ENCODE measurements at places on chromosomes 13 and 19.

DNA sequence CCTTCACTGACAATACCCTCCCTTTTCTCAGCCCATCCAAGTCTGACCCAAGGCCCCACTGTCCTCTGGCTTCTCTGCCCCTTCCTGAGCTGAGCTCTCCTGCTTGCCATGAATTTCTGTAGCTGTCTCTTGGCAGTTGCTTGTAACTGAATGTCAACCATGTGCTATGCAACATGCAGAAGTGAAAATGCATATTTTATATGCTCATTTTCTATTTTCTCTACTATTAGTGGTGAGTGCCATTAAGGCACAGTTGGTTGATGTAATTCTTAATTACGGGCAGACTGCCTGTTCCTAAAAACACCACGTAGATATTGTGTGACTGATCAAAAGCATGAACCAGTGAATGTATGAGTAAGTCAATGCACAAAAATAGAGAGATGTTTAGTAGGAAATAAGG is 29.6 kb downstream of the TNFSF11 start:
- DNase-seq, result no peak

- DNase-seq, result peak; percentile 98
Observed at GRCh38 chr19:35557539-35558399, 5.7 kb downstream of the ATP4A start.

DNA sequence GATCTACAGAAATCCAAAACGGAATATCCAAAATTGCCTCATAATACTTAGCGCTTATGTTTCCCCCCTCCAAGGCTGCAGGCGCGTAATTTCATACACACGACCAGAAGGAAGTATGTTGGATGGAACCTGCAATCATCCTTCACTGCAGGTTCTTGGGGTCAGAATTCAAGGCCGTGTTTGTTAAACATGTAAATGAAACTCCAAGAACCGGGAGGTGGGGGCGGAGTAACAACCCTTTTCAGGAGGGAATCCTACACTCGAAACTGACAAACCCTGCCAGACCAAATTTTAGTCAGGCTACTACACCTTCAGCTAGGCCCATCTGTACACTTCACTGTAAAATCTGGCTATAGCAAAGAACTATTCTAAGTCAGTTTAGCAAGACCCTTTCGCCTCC is 1.3 kb downstream of the ZNF607 start:
- no peak for DNase-seq

- no peak for DNase-seq
Observed at GRCh38 chr13:58329746-58330145, 698.2 kb downstream of the PCDH17 start.

DNA sequence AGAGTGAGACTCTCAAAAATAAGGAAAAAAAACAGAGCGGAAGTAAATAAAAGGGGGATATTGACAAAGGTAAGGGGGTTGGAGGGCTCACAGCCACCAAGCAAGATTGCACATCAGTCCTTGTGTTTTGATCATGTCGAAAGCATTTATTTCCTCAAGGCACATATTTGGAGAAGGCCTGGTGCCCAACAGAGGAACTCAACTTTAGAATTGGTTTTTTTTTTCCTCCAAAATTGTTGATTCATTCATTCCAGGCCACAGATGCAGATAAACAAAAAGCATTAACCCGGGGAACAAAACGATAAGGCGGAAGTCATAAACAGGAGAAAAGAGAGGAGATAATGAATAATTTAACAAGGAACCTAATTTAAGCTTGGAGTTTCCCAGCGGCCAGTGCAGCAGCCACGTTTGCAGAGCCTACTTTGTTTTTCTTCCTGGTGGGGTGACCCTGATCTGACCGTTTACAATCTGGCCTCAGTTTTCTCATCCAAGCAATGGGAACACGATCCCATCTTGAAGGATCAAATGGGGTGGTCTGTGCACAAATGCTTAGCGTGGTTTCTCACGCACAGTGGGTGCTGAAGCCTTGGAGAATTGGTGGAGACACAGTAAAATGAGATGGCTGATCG is 2.1 kb upstream of the PTPRS start:
- DNase-seq, result no peak

DNA sequence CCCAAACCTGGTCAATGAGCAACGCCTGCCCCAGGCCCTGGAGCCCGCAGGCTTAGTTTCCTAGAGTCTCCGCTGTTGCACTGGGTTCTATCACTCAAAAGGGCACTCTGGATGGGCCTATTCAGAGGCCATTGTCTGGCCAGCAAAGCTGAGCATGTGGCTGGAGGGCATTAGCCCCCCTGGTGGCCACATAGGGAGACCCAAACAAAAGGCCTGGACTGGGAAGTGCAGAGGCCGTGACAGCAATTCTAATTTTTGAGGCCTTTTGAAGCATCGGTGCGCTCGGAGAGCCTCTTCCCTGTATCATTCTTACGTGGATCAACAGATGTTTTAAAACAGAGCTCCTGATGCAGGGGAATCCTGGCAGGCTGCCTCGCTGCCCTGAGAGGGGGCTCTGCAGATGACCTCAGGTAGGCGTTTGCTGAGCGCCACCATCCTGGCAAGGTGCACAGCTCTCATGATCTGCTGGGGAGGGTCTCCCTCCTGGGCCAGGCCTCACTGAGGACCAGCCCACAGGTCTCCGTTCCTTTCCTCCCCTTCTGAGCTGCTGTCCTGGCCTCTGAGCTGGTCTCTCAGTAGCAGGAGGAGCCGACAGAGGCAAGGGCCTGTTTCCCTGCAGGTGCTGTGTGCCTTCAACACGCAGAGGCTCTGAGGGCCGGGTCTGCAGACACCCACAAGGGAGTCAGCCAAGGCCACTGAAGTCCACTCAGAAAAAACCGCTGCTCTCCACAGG is 190.5 kb downstream of the URI1 start:
- DNase-seq, result no peak

DNA sequence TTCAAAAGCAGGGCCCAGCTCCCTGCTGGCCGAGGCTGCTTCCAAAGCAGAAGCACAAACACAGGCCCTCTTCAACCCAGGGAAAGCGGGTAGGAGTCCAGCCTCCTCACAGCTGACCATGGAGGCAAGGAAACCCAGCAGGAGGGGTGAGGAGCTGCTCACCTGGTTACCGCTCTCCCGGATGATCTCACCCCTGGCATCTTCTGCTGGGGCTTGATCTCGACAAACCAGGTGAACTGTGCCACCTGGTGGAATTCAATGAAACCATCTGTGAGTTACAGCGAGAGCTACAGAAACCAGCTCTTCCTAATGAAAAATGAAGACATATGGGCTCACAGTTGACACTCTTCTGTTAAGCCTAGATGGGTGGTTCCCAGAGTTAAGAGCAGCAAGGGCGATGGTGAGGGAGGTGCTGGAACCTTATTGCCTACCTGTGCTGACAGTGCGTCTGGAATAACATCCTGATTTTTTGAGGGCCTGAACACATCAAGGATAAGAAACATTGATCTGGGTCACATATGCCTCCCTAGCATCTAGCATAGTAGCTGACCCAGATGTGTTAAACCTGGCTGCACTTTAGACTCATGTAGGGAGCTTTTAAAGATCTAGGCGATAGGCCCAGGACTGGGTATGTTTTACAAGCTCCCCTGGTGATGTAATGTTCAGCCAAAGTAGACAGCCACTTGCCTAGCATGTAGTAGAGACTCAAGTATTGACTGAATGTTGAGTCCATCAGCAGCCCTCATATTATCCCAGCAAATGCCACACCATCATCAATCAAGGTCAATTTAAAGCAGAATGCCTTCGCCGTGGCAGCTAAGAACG is 6.1 kb downstream of the DHRS12 start:
- DNase-seq, result peak; percentile 65
